ENCODE measurements at places on chromosomes 5 and 9.

GRCh38 chr9:73173557-73174329 lies 22.1 kb downstream of the ANXA1 start:
- DNase-seq: no peak

DNA sequence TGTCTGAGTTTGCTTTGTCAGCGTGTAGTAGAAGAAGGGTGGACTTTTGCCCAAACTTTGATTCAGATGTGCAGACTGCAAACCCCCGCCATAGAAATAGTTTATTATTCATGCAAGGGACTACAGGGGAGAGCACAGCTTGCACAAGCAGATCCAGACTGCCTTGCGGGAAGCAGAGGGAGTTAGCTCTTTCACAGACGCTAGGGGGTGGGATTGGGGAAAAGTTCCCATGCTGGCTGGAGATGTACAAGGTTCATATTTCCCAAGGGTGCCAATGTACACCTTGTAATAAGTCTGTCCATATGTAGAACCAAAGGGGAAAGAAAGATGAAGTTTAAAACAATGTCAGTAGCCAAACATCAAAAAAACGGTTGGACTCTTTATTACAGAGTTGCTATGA lies 749.7 kb upstream of the COX7C start:
- no peak for DNase-seq

DNA sequence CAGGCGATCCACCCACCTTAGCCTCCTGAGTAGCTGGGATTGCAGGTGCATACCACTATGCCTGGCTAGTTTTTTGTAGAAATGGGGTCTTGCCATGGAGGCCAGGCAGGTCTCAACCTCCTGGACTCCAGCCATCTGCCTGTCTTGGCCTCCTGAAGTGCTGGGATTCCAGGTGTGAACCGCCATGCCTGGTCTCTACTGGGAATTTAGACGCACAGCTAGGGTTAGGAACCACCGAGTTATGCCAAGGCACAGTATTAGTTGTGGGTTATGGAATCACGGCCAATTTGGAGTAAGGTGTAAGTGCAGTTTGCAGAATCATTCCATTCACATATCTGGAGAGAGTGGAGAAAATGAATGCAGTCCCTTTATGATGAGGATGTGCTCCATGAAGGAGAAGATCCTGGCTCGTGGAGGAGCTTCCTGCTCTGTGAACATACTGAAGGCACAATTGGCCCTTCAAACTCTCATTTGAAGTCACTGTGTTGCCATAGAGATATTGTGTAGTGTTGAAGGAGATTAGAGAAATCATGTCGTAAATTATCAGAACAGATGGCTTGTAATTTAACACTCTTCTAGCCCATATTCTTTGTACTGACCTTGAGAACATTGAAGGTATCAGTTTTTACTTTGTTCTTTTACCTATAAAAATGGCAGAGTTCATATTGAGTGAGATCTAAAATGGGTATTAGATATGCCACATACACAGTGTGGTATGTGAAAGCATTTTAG lies 18.8 kb downstream of the TRIO start:
- no peak for DNase-seq

GRCh38 chr5:89128906-89129625 lies 246.1 kb upstream of the MEF2C start:
- DNase-seq: no peak

- no peak for DNase-seq
Measured at GRCh38 chr5:161863811-161864210, 15.9 kb downstream of the GABRA1 start.

DNA sequence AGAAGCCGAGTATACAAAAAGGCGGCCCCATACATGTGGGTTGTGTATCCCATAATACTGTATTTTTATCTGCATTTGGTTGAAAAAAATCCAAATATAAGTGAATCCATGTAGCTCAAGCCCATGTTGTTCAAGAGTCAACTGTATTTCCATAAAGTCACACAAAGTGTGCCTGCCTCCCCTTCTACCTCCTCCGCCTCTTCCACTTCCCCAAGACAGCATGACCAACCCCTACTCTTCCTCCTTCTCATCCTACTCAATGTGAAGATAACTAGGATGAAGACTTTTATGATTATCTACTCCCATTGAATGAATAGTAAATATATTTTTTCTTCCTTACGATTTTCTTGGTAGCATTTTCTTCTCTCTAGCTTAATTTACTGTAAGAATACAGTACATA lies 92.7 kb downstream of the RFX3 start:
- DNase-seq: no peak

DNA sequence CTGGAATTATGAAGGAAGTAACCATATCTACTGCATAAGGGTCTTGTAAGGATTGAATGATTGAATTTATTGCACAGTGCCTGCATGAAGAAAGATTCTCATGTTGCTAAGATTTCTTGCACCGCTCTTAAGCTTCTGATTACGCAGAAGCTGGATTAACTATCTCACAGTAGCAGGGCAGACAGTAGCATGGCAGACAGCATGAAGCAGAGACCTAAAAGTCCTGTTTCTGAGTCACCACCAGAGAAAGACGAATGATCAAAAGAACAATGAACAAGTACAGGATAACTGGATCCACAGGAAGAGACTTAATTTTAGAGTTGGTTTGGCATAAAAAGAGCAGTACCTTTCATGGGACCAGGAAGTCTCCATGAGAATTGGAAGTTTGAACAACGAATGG lies 142.4 kb downstream of the MAPKAP1 start:
- DNase-seq: no peak

DNA sequence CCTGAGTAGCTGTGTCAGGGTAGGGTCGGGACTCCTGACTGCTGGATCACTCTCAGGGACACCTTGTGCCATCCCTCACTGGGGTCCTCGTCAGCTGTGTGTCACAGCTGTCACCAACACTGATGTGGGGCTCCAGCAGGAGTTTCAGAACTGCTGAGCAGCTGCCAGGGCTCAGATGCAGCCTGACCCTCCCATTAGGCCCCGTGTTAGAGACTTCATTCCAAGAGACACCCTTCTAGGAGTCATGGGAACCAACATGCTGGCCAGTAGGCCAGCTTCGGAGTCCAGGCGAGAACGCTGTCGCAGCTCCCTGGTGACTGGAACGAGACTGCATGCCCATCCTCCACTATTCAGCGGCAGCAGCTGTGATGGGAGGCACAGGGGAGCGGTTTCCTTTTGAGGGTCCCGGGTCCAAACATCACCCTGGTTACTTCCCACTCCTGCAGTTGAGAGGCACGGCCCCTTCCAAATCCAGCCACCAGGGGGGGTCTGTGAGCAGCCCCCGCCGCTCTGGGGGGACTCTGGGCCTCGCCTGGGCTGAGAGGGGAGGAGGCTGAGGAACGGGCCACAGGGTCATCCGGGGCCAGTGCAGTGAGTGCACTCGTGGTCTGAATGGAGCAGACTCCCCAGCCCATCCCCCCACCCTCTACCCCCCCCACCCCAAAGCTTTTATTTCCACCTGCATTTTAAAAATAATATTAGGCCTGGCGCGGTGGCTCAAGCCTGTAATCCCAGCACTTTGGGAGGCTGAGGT lies 12.6 kb upstream of the TCF7 start:
- DNase-seq: peak; percentile 73

GRCh38 chr5:78129597-78129996 lies 164.9 kb downstream of the AP3B1 start:
- DNase-seq: no peak

DNA sequence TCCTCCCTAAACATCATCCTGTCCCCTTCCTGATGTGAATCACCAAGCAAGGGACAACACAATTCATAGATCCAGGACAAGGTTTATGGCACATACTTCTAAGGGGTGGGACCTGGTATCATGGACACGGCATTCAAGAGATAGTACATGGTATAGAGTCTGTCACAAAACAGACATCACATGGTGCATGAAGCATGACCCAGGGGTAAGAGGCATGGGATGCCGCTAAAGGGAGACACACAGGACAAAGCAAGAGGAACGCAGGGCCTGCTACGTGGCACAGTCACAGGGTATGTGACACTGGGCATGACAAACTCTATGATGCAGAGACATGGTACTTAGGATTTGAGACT lies 20.7 kb downstream of the GSN start:
- DNase-seq: no peak

GRCh38 chr5:14038341-14038959 lies 94.0 kb upstream of the DNAH5 start:
- DNase-seq: no peak

DNA sequence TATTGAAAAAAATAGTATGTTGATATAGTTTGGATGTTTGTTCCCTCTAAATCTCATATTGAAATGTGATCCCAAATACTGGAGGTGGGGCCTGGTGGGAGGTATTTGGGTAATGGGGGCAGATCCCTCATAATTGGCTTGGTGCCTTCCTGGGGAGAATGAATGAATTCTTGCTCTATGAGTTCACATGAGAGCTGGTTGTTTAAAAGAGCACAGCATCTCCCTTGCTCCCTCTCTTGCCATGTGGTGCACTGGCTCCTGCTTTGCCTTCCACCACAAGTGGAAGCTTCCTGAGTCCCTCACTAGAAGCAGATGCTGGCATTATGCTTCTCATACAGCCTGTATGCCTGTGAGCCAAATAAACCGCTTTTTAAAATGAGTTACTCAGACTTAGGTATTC lies 154.8 kb downstream of the ADAMTS6 start:
- no peak for DNase-seq

GRCh38 chr5:3199962-3200755 lies 395.5 kb upstream of the IRX1 start:
- no peak for DNase-seq

- DNase-seq: no peak
Measured at GRCh38 chr5:54882101-54882500, 103.3 kb downstream of the ESM1 start.

DNA sequence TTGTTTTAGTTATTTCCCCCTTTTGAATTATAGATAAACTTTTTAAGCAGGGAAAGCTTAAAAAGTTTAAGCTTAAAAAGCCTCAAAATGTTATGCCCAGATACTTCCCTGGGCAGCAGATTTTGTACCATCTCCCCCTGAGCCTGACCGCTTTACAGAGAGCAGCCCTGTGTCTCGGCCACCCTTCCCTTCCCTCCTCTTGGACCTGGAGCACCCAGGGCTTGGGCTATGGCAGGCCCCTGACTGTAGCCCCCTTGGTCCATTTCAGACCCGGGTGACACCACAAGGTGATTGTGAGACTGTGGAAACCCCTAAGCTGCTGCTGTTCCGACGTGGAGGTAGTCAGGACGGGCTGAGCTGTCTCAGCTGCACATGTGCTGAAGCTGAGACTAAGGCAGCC lies 97.7 kb downstream of the RALGPS1 start:
- no peak for DNase-seq

DNA sequence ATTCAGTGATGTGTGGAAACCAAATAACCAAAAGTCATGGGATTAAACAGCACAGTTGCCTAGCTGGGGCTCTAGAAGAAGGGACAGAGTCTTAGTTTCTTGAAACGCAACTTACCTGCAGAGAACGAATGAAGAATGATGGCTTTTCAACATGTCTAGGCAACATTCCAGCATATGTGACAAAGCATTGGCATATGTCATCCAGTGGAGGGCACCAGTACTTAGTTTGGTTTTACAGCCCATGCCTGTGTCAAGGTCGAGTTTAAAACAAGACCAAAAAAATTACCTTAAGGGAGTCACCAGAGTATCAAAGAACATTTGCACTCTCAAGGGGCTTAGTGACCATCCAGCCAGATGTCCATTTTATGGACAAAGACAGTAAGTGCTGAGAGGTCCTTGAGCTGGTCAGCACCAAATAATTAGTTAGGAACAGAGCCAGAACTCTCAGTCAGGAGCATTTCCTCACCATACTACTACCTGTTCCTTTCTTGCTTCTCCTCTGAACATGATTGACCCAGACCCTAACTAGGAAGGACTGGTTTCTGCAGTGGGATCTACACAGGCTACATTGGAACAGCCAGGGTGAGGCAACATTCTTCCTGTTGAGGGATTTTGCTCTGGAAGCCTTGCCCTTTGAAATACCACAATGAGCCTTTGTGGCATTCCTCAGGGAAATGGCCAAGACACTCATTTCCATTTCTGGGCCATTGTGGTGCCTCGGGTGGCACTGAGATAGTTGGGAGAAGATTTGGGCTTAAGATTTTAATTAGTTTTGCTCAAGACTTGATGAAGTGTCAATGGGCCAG lies 75.4 kb upstream of the ANKH start:
- no peak for DNase-seq

DNA sequence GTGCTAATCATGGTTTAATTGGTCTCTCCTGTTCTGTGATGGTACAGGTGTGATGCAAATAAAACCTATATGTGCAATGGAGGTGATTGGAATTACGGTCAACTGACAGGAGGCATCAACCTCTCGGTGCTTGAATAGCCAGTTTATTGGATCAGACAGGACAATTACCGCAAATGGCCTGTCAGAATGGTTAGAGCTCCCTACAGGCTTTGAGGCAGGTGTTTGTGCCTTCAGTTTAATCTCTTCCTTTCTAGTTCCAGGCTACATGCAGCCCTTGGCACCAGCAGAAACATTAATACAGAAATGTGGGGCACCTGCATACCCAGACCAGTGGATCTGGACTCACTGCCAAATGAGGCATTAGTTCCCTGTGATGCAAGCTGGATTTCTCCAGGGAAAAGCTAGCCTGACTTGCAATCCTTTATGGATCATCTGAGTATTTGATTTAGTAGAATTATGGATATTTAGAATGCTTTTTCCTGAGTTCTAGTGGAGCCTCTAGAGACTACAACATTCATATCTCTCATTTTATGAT lies 128.6 kb downstream of the MAT2B start:
- no peak for DNase-seq

DNA sequence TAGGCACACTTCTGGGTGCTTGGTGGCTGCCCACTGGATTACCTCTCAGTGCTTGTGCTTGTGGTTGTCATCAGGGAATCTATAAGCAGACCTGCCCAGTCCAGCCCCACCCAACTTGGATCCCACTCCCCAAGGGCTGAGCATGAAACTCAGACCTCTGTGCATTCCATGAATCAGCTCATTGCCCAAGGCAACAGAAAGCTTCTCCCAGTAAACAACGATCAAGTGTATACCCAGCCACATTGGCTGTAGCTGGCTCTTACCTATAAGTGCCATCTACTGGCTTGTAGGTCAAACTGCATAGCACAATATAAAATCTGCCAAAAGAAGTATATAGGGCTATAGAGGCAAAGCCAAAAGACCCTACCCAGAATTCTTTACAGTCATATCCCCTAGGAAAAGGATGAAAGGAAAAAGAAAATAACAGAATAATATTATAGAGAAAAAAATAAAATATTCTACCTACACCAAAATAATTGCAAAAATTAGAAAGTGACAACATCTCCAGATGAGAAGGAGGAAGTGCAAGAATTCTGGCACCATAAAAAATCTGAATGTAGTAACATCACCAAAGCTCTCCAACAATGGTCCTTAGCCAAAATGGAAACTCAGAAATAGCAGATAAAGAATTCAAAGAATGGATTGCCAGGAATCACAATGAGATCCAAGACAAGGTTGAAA lies 321.0 kb upstream of the TRPC7 start:
- DNase-seq: no peak

GRCh38 chr5:6125781-6126180 lies 252.6 kb downstream of the MED10 start:
- DNase-seq: no peak

DNA sequence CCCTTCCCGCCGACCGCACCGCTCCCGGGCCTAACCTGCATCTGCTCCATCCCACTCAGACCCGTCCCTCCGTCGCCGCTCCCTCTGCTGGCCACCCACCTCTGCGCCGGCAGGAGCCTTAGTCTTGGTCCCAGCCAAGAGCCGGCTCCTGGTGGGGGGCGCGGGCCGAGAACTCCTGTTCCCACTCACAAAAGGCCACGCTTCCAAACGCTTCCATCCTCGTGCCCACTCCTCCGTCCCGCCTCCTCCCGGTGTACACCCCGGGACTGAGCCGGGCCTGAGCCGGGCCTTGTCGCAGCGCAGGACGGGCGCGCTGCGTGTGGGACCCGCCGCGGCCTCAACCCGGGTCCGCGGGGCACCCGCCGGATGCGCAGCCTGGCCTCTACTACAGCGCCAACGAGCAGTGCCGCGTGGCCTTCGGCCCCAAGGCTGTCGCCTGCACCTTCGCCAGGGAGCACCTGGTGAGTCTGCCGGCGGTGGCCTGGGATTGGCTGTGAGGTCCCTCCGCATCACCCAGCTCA lies 7.5 kb downstream of the ADAMTS13 start:
- no peak for DNase-seq

Data from stimulated activated CD8-positive, alpha-beta memory T cell treated with anti-CD3 and anti-CD28 coated beads, Interleukin-2, amount 100 ng/mL, for 48 hours (primary cell).